Left ventricle myocardium superior (tissue), 1 donor: ENCODE measurements at places on chromosomes 12 and 14.

GRCh38 chr12:3490895-3491144, 183 bp upstream of the PRMT8 start:
- DNase-seq, result no peak

- no peak for DNase-seq
These were observed 6.5 kb downstream of the JAG2 start for GRCh38 chr14:105161964-105162668.

- DNase-seq, result no peak
These were observed 23.5 kb downstream of the SDSL start for GRCh38 chr12:113445544-113446171.

DNA sequence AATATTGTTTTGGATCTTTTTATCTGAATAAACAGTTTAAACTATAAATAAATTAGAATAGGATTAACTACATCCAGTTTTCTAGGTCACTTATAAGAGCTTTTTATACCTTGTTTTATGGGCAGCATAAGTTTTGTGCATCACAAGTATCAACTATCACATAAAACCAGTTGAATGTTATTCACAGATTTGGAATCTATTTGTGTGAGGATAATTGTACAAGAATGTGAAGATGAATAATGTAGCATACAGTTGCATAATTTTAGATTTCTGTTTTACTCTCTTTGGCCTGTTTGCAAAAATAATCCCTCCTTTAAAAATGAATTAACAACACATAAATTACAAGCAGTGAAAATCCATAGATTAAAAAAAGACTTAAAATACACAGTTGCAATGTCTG, 88.8 kb downstream of the SCFD1 start:
- DNase-seq, result no peak

GRCh38 chr14:94934276-94934810, 164.4 kb upstream of the GSC start:
- no peak for DNase-seq

GRCh38 chr12:114547636-114548035, 136.3 kb downstream of the TBX3 start:
- DNase-seq, result no peak

GRCh38 chr14:106039400-106039799, 513.0 kb downstream of the TMEM121 start:
- DNase-seq, result no peak

DNA sequence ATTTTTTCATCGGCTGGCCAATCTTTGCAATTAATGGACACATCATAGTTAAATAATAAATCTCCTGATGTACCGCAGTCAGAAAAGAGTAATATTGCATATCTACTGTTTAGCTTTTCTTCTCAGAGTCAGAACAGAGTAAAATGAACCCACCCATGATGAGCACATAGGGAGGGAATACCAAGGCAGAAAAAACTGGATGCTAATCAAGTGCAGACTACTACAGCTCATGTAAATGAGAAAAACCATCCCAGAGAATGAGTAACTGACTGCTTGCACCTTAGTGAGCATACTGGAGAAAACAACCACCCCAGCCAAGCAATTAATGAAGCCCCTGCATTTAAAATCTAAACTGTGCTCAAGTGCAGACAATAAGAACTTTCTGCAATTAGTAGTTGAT, 483.7 kb downstream of the MDGA2 start:
- DNase-seq, result no peak

DNA sequence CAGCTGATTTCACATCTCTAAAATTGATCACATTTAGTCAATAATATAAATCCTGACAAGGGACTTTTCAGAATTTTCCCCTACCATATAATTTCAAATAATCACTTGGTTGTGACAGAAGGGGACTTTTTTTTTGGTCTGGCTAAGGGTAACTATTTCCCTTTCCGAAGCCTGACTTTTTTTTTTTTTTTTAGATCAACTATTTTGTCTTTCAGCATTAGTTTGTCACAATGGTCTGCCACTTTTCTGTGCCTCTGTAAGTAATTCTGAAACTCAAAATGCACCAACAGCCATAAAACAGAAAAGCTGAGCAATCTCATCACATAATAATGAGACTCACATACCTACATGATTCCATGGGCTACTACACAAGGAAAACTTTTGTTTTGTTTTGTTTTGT, 266.4 kb downstream of the SSPN start:
- DNase-seq, result no peak

GRCh38 chr14:76643887-76644286, 117.4 kb upstream of the VASH1 start:
- no peak for DNase-seq

- no peak for DNase-seq
These were observed 4.6 kb downstream of the GPR65 start for GRCh38 chr14:88009486-88009885.

GRCh38 chr12:40117818-40118217, 11.9 kb upstream of the SLC2A13 start:
- DNase-seq, result no peak
